ENCODE measurements at places on chromosomes 1 and 21.

DNA sequence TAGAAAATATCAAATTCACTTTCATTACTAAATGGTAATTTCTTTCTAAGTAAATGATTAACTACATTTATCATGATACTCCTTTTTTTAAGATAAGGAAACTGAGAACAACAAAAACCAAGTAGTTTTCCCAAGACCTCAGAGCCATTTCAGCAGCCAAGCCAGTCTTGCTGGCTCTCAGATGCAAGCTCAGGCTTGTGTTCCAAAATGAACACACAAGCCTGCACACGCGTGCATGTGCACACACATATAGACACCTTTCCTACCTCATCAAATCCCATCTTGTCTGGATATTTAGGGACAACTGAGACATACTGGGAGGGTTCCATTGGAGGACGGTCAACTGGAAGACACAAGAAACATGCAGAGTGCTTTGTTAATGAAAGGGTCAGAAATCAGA, 83.0 kb downstream of the COLGALT2 start:
- DNase-seq: no peak

- DNase-seq: no peak
These were observed 36.7 kb downstream of the NEK2 start for GRCh38 chr1:211638689-211639101.

DNA sequence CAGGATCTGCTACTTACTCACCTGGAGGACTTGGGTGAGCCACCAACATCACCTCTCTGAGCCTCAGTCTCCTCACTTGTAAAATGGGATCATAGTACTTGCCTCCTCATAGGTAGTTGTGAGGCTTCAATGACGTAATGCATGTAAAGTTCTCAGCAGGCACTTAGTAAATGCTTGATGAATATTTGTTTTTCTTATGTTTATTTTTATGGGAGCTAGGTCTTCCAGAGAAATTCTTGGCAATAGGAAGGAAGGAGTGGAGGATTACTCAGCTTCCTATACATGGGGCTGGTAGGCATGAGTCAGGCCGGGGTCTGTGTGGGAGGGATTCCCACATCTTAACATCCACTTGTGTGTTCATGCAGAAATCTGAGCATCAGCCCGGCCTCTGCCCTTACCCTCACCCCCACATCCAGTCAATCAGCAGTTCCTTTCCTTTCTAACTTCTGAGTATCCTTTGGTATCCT, 95.4 kb upstream of the USP24 start:
- peak; percentile 24 for DNase-seq

DNA sequence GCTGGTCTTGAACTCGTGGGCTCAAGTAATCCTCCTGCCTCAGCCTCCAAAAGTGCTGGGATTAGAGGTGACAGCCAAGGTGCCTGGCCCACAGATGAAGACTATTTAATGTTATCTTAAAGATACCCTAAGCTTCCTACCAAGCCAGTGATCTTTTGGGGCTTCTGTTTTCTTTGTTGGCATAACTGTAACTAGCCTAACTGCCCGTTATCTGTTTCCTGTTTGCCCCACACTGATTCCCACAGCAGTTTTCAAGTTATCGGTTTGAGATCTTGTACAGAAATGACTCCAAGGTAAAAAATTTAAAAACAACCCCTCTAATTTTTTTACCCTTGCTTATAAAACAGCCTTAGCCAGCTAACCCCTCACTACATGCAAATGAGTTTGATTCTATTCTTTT, 12.4 kb downstream of the SELL start:
- DNase-seq: no peak

DNA sequence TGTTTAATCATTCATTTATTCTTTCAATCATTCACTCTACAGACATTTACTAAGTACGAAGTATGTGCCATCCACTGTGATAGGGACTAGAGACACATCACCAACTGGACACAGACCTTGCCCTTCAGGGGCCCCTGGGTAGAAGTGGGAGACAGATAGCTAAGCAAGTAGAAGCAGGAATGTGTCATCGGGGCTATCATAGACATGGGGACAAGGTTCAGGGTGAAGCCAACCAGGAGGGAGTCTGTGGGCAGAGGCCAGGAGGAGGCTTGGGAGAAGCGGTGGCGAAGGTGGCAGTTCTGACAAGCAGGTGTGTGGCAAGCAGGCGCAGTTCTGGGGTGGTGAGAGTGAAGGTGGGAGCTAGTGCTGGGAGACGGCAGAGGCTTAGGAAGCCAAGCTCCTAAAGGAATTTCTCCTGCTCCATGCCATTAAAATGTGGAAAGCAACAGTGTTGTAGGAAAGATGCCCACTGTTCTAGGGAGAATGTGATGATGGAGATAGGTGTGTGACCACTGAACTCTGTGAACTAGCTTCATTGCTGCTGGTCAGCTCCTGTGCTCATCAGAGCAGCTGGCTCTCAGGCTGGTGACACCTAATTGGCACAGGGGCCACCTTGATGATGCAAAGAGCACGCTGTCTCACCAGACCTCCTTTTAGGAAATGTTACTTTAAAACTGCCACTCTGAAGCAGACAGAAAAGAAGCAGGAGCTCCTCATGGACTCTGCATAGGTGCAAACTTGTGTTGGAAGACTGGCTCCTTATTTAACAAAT, 79.7 kb upstream of the LPGAT1 start:
- no peak for DNase-seq

GRCh38 chr1:240652961-240653409, 41.0 kb upstream of the GREM2 start:
- DNase-seq: no peak

DNA sequence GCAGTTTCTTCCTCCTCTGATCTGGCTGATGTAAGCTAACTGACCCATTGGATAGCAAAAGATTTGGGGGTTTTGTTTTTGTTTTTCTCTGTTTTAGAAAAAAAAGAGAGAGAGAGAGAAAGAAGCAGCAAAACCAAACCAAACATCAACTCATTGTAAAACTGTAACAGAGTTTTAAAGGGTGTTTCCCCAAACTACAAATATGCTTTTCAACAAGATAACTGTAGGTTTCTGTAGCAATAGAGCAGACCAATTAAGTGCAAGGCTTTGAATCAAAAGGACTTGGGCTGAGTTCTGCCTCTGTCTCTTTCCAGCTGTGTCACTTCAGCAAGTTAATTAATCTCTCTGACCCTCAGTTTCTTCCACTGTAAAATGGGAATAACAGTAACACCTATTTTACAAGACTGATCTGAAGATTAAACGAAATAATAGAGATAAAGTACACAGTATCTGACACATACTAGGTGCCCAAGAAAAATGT, 44.5 kb downstream of the RRAGC start:
- DNase-seq: no peak

DNA sequence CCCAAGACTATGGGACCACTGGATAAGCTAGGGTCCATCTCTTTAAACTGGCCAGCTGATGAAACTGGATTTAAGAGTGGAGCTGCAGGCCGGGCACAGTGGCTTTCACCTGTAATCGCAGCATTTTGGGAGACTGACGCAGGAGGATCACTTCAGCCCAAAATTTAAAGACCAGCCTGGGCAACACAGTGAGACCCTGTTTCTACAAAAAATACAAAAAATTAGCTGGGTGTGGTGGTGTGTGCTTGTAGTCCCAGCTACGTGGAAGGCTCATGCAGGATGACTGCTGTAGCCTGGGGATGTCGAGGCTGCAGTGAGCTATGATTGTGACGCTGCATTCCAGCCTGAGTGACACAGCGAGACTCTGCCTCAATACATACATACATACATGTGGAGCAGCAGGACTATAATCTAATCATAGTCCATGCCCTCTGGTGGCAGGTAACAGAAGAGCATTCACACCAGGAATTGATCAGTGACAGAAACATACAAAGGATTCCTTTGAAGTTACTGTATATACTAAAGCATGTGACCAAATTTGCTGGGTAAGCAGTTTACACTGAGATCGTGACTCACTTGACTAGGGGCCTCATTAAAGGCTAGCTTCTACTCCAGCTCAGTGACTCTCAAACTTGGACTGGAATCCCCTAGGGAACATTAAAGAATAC, 101.5 kb upstream of the SLFNL1 start:
- DNase-seq: no peak
